Activated CD4-positive, alpha-beta T cell treated with anti-CD3 and anti-CD28 coated beads for 36 hours (primary cell): ENCODE measurements at places on chromosomes 12 and 14.

DNA sequence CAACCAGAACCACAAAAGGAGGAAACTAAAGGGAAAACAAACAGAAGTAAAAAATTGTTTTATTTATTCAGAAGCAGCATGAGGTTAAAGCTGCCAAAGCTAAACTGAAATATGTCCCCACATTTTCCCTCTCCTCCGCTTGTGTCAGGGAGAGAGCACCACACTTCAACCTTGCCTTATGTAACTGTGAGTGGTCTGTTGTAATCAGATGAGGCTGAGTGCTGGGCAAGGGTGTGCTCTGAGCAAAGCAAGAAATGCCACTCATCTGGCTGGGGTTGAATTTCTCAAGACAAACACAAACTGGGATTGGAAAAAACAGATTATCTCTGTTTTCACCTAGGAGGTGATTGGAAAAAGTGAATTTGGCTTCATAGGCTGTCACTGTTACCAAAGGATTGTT, 12.2 kb downstream of the CAPZA3 start:
- no peak for DNase-seq

GRCh38 chr12:109302358-109302757, 6.7 kb downstream of the FOXN4 start:
- no peak for DNase-seq

DNA sequence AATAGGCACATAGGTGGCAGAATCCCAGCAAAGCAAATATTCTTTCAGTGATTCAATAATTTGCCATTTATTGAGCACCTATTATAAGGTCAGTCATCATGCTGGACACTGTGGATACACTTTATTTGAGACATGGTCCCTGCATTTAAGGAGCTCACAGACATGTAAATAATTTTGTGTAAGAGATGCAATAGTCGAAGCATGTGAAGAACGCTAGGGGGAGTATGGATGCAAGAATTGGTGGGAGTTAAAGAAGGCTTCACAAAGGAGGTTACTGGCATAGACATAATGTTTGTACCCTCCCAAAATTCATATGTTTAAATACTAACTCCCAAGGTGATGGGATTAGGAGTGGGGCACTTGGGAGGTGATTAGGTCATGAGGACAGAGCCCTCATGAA, 260.6 kb upstream of the GARIN6 start:
- DNase-seq: no peak

DNA sequence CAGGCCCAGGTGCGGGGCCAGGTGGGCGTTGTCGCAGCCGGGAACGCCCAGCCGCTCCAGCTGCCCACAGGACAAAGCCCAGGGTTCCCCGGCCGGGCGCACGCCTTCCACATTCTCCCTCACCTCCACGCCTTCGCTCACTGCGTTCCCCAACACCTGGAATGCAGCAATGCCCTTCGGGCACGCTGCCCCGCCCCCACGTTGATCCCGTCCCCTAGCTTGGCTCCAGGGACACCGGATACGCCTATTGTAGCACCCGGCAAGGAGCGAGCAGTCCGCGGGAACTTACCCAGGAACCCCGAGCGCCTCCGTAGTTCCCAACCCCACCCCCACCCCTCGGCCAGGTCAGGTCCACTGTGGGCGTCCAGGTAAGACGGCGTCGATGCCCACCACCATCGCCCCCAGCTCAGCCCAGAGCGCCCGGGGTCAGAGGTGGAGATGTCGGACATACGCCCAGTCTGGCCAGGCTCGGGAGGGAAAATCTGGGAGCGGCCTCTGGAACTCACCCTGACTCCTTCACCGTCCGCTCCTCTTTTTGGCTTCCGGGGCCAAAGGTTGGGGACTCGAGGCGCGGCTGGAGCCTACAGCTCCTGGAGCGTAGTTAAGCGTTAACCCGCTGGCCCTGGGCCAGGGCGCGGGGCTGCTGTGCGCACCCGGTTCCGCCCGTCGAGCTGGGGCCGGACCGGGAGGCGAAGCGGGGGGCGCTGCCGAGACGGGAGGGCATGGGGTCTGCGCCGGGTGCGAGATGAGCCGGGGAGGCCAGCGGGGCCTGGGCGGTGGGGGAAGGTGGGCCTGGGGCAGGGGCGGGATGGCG, 594 bp upstream of the CEP170B start:
- peak; percentile 33 for DNase-seq

DNA sequence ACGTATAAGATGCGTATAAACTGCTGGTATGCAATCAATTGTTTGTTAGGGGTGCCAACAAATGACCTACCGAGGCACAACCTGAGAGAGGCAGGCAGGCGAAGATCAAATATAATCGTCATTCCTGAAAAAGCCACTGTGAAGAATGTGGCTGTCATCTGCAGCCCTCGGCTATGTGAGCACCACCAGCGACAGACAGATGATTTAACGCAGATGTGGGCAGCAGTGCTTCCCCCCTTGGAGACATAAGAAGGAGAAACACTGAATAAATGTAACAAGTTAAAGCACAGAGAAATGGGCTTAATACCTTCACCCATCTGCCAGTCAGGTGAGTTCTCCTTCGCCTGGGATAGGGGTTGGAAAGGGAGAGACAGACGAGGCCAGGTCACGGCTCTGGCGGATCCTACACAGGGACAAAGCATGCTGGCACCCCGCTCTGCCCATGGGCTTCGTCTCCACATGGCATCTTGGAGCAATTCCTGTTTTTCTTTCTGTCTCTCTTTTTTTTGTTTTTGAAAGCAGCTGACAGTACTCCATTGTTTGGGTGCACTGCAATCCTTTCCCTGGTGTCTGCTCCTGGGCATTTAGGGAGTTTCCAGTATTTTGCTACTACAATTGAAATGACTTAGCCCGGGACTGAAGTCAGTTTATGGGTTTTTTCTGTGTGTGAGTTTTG, 28.1 kb downstream of the TNFAIP2 start:
- no peak for DNase-seq

GRCh38 chr14:67571275-67571990, 28.6 kb downstream of the PIGH start:
- DNase-seq: peak; percentile 82

- DNase-seq: no peak
These were observed 64.5 kb downstream of the GALNT16 start for GRCh38 chr14:69324341-69324931.

- no peak for DNase-seq
These were observed 80.2 kb downstream of the KIF26A start for GRCh38 chr14:104218361-104219180.

DNA sequence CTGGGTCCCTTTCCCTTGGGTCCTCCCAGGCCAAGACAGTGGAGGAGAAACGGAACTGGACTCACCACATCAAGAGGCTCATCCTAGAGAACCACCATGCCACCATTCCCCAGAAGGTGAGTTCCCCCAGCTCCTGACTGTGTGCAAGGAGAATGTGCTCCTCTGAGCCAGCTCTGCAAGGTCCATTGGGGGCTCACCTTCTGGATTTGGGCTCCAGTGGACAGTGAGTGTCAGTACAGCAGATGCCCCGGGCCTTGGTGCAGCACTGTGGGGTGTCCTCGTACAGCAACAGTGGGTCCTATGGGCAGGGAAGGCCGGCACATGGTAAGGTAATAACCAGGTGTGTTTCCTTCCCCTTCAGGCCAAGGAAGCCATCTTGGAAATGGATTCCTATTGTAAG, 27.8 kb downstream of the PLEKHG3 start:
- DNase-seq: no peak

DNA sequence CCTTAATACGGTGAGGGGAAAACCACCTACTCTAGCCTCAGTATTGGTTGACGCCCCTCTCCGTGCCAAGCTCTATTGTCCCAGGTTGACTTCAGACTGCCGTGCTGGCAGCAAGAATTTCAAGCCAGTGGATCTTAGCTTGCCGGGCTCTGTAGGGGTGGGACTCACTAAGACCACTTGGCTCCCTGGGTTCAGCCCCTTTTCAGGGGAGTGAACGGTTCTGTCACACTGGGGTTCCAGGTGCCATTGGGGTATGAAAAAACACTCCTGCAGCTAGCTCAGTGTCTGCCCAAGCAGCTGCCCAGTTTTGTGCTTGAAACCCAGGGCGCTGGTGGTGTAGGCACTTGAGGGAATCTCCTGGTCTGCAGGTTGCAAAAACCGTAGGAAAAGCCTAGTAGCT, 107.1 kb downstream of the NUBPL start:
- no peak for DNase-seq

DNA sequence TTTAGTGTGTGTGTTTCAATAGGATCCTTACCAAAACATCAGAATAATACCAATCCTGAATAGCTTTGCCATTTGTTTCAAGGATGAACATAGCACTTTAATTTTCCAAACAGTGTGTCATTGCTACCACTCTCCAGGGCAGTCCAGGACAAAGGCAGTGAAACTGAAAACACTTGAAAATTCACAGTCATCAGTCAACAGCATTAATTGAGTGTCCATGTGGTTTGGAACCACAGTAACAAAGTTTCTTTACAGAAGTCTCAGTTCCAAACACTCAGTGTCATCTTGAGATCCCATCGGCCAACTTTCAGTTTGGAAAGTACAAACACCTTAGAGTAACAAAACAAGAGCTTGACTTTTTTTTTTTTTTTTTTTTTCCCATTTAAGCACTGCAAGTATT, 228.4 kb upstream of the SOX5 start:
- DNase-seq: no peak

- no peak for DNase-seq
These were observed 50.1 kb downstream of the GALNT9 start for GRCh38 chr12:132279184-132279889.

DNA sequence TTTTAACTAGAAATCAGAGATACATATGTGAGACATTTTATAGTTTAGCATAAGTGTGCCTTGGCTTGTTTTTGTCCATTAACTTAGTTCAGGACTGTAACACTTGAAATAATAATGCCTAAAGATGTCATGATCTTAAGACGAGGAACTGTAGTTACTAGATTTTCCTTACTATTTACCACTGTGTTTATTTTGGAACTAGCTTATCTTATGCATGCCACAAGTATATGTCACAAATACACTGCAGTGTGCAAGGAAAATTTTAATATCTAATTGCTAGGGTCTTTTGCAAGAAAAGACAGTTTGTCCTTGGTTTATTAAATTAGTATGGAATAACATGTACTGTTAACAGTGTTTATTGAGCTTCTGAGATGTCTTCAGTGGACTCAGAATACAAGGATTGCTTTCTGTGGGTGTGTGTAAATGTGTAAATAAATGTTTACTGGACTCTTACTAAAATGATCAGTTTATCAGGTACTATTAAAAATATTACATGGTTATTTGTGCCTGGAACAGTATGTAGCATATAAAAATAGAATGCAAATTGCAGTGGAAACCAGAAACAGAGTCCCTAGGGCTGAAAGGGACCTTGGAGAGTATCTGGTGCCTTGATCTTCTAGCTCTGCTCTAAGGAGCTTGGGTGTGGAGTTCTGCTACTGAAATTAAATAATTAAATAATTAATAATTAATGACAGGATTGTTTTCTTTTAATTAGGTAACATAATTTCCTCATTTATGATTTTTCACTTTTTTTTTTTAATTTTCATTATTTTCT, 58.1 kb downstream of the FGD4 start:
- no peak for DNase-seq

- peak; percentile 12 for DNase-seq
These were observed 77.3 kb upstream of the CNTN1 start for GRCh38 chr12:40614923-40615322.

- no peak for DNase-seq
These were observed 25.9 kb upstream of the POC1B start for GRCh38 chr12:89551747-89552146.

DNA sequence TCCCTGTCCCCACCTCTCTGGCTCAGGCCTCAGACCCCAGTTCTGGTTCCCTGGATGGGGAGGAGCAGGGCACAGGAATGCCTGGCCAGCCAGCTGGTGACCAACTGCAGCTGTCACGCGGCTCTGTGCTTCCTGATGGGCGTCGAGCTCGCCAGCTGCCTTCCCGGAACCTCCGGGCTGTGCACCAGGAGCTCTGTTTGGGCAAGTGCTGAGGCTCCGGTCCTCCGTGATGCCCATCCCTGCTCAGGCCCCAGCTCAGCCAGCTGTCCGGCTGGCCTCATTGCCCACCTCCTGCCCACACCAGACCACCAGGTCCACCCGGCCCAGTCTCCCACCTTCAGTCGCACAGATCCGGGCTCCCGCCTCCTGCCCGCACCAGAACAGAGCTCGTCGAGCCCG, 4.8 kb downstream of the IFFO1 start:
- DNase-seq: no peak

DNA sequence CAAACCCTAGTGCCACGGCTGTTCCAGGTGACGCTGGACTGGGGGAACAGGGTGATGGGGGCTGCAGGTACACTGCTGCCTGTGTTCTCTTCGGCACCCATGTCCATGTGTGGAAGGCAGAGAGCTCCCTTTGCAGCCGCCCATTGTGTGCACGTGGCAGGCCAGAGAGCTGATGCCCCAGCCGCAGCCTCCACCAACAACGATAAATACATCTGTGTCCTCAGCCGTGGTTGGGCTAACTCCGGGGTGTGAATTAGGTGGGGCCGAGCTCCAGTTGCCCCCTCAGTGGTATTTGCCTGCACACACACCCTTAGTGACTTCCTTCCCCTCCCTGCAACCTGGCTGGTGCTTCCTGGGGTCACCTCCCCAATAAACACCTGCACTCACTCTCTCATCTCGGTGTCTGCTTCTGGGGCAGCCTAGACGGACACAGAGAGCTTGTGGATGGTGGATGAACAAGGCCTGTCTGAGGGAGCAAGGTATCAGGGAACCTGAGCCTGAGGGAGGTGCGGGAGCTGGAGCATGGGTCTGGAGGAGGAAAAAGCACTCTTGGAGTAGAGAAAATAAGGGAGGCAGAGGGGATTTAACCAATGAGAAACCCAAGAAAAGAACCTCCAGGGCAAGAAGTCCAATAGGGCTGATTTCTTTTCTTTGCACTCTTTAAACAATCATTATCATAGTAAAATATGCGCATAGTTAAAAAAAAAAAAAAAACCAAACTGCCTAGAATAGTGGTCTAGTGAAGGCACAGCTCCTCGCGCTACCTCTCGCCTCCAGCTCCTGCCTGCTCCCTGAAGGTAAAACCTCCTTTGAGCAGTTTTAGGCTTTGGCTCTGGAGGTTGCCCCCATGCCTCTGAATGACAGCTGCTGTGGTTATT, 112.6 kb downstream of the ZNF664 start:
- no peak for DNase-seq

DNA sequence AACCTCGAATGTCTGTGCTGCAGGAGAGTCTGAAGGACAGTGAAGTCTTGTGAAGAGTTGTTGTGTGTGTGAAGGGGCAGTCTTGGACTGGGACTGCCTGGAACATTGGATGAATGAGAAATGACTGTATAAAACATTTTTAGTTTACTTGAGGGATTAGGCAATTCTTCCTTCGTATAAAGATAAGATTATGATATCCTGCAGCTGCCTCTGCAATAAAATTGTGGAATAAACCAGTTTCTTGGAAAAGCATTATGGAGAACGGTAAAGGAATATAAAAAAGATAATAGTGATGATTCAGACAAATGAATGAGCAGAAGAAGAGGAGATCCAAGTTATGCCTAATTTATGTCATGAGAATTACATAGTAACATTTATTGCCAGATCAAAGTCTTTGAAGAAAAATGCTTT, 30.9 kb upstream of the LUM start:
- no peak for DNase-seq

DNA sequence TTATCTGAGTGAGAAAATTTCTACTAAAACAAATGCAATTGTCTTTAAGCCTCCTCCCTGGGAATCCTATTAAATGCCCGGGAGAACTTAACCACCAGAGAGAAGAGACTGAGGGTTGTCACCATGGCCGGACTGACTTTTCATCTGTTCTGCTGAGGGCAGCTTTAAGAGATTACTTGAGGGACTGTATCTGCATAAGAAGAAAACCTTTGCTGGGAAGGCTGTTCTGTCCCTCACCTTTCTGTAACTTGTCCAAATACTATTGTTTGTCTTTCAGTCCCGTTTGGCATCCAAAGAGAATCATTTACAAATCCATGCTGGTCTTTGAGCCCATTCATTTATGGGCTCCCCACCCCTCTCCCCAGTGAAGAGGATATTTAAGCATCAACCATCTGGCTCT, 306.3 kb upstream of the FLRT2 start:
- no peak for DNase-seq
